ENCODE measurements at places on chromosomes 12 and 14. TPM values are rescaled to one million over a fixed set of nuclear protein-coding genes. Genes with fewer than 3 reads are reported as not detected.

- H3K27ac ChIP-seq, result no peak overlapping the region
- no peaks in the 10 kb centered on the region for H3K36me3 ChIP-seq
- DNase-seq, result no peak
- no peaks in the 10 kb centered on the region for H3K4me1 ChIP-seq
Measured at GRCh38 chr12:117279606-117280005, 81.8 kb downstream of the NOS1 start.

GRCh38 chr12:57223191-57224165 lies 6.0 kb upstream of the SHMT2 start:
- peaks cover 85% of the 10 kb centered on the region for H3K27me3 ChIP-seq
- H3K36me3 ChIP-seq, result no peaks in the 10 kb centered on the region
- no peak overlapping the region for H3K4me3 ChIP-seq
- peaks cover 11% of the 10 kb centered on the region for H3K4me1 ChIP-seq
- DNase-seq, result no peak

KCNA5 gene
- total RNA-seq, result 1.8 TPM

- H3K4me3 ChIP-seq, result no peak overlapping the region
- H3K4me1 ChIP-seq, result no peaks in the 10 kb centered on the region
- no peak for DNase-seq
- H3K27ac ChIP-seq, result no peak overlapping the region
- peaks cover 98% of the 10 kb centered on the region for H3K36me3 ChIP-seq
- H3K27me3 ChIP-seq, result no peaks in the 10 kb centered on the region
Measured at GRCh38 chr12:110330544-110330943, 49.5 kb downstream of the ATP2A2 start.

DNA sequence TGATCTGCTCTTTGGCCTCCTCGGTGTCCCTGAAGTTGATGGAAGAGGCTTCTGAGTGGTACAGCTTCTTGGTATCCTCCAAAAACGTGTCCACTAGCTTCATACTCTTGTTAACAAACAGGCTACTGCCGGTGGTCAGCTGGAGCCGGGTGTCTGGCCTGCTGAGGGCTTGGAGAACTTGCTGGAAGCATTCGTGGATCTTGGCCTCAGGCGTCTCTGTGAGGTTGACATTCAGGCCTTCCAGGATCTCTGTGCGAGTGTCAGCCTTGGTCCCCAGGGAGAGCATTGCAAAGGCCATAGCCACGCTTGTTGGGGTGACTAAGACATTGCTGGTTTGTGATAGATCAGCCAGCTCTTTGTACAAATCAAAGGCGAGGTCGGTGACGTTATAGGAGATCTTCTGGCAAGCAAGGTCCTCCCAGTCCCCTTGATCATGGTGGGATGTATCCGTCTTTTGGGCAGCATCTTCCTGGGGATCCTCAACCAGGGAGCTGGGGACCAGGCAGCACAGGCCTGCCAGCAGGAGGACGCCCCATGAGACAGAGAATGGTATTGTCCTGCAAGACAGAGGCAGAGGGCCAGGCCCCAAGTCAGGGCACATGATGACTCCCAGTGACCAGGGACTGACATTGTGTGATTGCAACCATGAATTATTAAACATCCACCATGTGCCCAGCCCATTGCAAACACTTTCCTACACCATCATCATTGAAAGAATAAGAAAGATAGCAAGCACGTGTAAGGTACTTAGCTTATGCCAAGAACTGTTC lies 22.1 kb downstream of the SERPINA1 start:
- H3K36me3 ChIP-seq, result no peaks in the 10 kb centered on the region
- no peak within 1 kb of the TSS for H3K4me3 ChIP-seq

DNA sequence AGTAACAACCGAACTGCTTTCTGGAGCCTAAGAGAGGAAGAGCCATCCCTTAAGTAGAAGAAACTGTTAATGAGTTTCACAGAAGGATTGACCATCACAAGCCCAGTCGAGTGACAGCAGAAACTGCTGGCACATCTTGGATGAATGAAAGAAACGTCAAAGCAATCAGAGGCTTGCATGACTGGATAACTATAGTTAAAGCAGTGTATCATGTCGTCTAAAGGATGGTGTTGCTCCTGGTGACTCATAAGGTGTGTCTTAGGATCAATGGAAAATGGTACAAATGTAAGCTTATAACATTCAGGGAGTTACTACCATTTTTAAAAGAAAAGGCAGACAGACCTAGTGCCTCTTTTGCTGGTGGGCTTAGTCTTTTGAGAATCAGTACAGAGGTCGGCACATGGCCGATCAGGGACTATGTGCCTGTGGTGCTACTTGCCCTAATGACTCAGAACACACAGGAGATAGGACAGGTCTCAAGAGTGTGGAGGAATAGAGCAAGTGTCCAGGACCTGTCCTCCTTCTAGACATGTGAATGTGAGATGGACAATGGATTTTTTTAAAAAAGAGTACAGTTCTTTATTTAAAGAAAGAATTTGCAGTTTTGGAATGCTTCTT lies 55.7 kb downstream of the TMX1 start:
- peaks cover 16% of the 10 kb centered on the region for H3K4me1 ChIP-seq
- no peaks in the 10 kb centered on the region for H3K27me3 ChIP-seq
- no peak for DNase-seq
- H3K27ac ChIP-seq, result no peak overlapping the region

GRCh38 chr12:28681980-28682379 lies 467.1 kb upstream of the FAR2 start:
- no peaks in the 10 kb centered on the region for H3K36me3 ChIP-seq
- H3K4me3 ChIP-seq, result no peak overlapping the region
- H3K27ac ChIP-seq, result no peak overlapping the region
- no peak for DNase-seq
- no peaks in the 10 kb centered on the region for H3K27me3 ChIP-seq

DNA sequence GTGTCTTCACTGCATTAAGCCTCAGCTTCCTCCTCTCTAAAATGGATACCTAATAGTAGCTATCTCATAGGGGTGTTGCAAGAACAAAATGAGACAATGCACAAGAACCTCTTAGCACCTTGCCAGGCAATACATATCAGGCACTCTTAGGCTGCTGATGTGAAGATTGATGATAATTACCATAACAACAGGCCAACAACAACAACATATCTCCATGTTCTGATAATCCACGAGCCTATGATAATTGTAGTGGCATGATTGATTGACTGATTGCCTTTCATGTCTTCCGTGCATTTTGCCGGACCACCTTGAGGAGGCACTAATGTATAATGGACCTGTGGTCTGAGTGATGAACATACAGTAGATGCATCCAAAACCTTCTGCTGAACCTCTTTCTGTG lies 50.7 kb upstream of the WSCD2 start:
- H3K4me3 ChIP-seq, result no peak overlapping the region
- peaks cover 18% of the 10 kb centered on the region for H3K27me3 ChIP-seq
- no peaks in the 10 kb centered on the region for H3K4me1 ChIP-seq
- no peak overlapping the region for H3K27ac ChIP-seq
- no peak for DNase-seq

DNA sequence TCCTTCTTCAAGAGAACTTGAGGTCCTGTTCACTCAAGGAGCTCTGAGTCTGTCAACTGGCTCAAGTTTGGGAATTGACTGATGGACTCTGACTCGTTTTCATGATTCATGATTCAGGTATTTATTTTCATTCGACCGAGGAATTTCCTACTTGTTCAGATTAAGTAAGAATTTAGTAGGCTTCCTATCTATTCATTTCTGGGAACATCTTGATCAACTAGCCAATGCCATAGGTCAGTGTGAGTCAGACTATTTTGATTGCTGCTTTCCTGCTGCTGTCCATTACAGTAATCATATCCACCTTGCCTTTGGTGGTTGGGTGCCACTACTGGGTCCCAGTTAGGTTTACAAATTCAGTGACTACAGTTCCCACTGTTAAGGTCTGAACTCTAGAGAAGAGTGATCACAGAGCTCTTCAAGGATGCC lies 6.1 kb downstream of the FAM186A start:
- no peaks in the 10 kb centered on the region for H3K27me3 ChIP-seq
- no peak for DNase-seq
- H3K4me3 ChIP-seq, result no peak overlapping the region
- no peak overlapping the region for H3K27ac ChIP-seq
